ENCODE measurements at places on chromosomes 4 and X.

GRCh38 chrX:115539841-115540240 is 21.1 kb upstream of the PLS3 start:
- DNase-seq, result no peak

DNA sequence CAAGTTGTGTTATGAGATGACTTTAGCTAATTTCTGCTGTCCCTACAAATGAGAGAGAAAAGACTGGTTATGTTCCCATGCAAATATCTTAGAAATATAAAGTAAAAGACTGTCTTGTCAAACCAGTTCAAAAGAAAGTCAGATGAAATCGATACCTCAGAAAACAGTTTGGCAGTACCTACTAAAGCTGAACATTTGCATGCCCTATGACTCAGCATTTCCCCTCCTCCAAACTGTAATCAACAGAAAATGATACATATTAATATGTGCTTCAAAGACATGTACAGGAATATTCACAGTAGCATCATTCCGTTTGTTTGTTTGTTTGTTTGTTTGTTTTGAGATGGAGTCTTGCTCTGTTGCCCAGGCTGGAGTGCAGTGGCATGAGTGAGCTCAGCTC is 90.3 kb downstream of the ARX start:
- no peak for DNase-seq

DNA sequence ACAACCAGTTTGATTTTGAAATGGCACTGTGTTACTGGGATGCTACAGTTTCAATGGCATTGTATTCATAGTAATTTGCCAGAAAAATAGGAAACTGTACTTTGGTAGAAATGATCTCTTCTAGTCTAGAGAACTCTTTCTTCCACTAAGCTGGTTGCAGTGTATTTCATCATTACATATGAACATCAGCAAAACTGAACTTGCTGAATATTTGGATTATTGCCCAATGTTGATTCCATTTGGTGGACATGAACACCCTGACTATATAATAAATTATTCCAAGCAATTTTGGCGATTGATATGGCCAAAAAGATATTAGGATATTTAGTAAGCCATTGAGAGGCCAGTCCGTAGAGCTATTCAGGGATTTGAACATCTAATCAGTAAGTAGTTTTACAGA is 191.8 kb upstream of the CXorf66 start:
- DNase-seq, result no peak

- DNase-seq, result no peak
These were observed 83.9 kb downstream of the POLA1 start for GRCh38 chrX:24777660-24778059.

DNA sequence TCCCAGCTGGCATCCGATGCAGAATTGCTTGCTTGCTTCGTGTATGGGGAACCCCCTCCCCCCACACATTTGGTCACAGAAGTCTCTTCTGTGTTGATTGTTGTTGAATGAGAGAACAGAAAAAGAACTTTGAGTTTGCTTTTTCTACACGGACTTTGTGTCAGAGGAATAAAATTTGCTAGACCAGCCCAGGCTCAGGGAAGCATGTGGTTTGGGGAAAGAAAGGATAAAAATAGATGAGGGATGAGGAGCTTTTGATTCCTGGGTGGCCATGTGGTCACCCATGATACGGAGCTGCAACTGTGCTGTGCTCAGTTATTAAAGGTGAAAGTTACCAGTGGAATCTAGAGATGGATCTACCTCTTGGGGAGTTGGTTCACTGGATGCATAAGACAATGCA is 34.2 kb upstream of the ESX1 start:
- DNase-seq, result no peak

- no peak for DNase-seq
These were observed 16.9 kb downstream of the PLAC1 start for GRCh38 chrX:134641346-134641745.

DNA sequence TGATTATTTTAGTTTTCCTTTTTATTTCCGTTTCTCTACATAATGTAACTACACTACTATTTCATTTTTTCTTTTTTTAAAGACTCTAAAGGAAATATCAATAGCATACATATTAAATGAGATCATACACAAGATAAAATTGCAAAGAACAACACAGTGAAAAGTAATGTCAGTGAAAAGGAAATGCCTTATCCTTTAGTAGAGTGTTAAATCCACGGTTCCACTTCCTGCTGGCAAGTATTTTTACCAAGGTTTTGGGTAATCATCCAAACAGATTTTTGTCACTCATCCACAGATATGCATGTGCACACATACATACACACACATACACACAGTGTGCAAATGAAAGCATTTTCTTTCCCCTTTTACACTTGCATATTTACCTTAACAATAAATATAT is 548.9 kb downstream of the PPP4R3C start:
- DNase-seq, result no peak
